Peyer's patch (tissue), 4 donors: ENCODE measurements at places on chromosomes 6 and 20.

- H3K36me3 ChIP-seq, result no peaks in the 10 kb centered on the region
- no peak within 1 kb of the TSS for H3K27ac ChIP-seq
- H3K27me3 ChIP-seq, result no peaks in the 10 kb centered on the region
- H3K4me1 ChIP-seq, result peaks cover 5% of the 10 kb centered on the region
- DNase-seq, result no peak
Observed at GRCh38 chr6:117425431-117426153, at the start of gene ROS1. ROS1 (minus strand) TSS chr6:117425942; CDS start chr6:117425656, 286 bp downstream.

DNA sequence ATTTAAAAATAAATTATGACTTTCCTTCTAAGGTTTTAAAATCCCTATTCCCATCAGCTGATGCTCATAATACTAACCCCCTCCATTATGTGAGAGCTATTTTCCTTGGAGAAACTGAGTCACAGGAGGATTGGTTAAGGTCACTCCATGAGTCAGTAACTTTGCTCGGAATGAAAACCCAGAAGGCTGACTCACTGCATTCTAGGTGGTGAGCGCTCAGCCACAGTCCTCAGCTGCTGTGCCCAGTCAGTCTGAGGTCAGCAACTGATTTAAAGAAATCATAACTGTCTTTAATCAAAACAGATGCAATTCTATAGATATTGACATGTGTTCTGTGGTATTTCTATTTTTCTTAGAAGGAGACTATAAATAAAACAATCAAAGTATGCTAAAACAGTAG, 359.2 kb downstream of the GJA1 start:
- no peak for DNase-seq
- H3K4me1 ChIP-seq, result no peaks in the 10 kb centered on the region
- no peak overlapping the region for H3K4me3 ChIP-seq
- H3K36me3 ChIP-seq, result no peaks in the 10 kb centered on the region
- H3K27ac ChIP-seq, result no peak overlapping the region
- H3K27me3 ChIP-seq, result no peaks in the 10 kb centered on the region

DNA sequence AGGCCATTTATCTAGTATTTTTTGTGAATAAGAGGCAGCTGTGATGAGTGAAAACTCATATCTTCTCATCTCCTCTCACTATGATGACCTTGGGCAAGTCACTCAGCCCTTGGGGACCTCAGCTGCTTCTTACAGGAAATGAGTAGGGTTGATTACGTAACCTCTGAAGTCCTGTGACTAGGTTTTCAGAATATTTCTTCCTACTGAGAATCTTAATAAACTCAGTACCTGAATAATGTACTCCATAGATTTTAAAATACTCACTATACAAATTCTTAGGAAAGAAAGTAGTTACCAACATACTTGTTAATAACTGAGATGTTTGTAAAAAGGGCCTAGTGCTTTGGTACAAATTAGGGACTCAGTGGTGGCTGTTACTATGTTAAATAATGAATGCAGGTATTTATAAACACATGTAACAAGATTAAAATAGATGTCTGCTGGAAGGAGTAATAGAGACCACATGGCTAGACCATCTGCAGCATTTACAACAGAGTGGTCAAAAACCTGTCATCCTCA, 60.9 kb downstream of the RPRD1B start:
- no peaks in the 10 kb centered on the region for H3K36me3 ChIP-seq
- no peak for DNase-seq
- peaks cover 2% of the 10 kb centered on the region for H3K4me1 ChIP-seq
- H3K27me3 ChIP-seq, result no peaks in the 10 kb centered on the region
- H3K27ac ChIP-seq, result peak overlapping the region; percentile 39

GRCh38 chr6:152943260-152943897, 39.5 kb downstream of the FBXO5 start:
- H3K27me3 ChIP-seq, result no peaks in the 10 kb centered on the region
- no peak overlapping the region for H3K4me3 ChIP-seq
- no peak overlapping the region for H3K27ac ChIP-seq
- H3K36me3 ChIP-seq, result no peaks in the 10 kb centered on the region
- DNase-seq, result no peak

DNA sequence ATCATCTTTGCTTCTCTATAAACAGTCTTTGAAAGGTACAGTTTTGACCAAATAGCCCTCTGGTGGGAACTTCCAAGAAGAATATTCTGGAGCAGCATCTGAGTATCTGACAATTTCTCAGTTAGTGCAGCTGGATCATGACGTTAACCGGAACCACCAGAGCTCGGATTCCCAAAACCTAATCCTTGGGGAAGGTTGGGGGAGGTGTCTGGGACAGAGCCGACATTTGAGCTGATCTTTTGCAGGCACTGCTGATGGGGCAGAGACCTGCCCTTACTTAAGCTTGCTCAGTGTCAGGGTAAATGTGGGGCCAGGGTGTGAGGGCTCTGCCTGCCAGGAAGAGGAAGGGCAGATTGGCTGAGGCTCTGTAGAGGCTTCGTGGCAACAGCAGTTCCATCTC, 416.6 kb downstream of the DHX35 start:
- H3K4me3 ChIP-seq, result no peak overlapping the region
- H3K4me1 ChIP-seq, result no peaks in the 10 kb centered on the region
- H3K27ac ChIP-seq, result no peak overlapping the region
- DNase-seq, result no peak
- H3K36me3 ChIP-seq, result no peaks in the 10 kb centered on the region

DNA sequence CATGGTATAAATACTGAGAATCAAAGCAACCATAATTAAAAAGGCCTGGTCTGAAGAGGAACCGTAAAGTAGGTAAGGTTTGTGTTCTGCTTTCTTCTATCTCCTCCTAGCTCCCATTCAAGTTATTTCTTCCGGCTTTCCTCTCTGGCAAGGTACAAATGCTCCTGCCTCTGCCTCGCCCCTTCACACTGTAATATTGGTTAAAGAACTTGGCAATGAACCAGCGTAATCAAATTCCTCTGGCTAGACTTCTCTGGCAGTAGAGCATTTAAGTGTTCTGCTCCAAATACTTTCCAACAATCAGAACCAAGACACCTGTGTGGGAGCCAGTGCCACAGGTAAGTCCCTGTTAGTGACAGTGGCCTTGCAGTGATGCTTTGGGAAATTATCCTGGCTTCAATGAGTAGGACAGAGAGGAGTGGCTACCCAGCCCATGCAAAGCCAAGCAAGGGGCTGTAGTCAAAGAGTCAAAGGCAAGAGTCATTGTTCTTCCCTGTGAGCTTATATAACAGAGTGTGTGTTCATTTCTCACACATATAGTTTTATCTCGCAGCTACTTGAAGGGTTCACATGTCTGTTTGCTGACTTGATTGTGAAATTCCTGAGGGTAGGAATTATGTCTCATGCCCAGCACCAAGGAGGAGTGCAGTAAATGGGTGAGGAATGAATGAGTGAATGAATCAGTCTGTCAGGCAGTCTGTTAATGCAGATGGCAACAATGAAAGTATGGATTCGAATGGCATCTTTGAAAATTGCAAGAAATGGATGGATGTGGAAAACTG, 329.3 kb downstream of the NRN1 start:
- H3K4me3 ChIP-seq, result no peak overlapping the region
- H3K36me3 ChIP-seq, result no peaks in the 10 kb centered on the region
- DNase-seq, result no peak
- H3K27ac ChIP-seq, result no peak overlapping the region
- H3K27me3 ChIP-seq, result no peaks in the 10 kb centered on the region

GRCh38 chr6:18444111-18444510, 57.0 kb downstream of the RNF144B start:
- H3K27ac ChIP-seq, result no peak overlapping the region
- DNase-seq, result no peak
- H3K27me3 ChIP-seq, result no peaks in the 10 kb centered on the region
- no peak overlapping the region for H3K4me3 ChIP-seq
- no peaks in the 10 kb centered on the region for H3K4me1 ChIP-seq
- H3K36me3 ChIP-seq, result no peaks in the 10 kb centered on the region

DNA sequence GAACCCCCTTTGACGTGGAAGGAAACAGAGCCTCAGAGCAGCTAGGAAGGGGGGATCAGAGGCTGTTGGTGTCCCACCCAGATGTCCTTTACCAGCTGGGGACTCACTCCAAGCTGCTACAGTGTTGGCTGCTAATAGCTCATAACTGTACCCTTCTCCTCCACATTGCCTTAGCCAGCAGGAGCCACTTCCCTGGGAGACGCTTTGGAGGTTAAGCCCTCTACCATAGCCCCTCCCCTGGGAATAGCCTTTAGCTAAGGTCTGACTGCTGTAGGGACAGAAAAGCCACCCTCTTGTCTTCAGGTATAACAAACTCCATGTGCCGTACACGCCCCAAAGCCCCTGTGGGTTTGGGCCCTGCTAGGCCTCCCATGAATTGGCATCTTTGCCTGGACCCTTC, 238.6 kb downstream of the LRFN2 start:
- no peak overlapping the region for H3K4me3 ChIP-seq
- no peak overlapping the region for H3K27ac ChIP-seq
- H3K4me1 ChIP-seq, result no peaks in the 10 kb centered on the region
- no peak for DNase-seq
- no peaks in the 10 kb centered on the region for H3K27me3 ChIP-seq
- no peaks in the 10 kb centered on the region for H3K36me3 ChIP-seq
